ENCODE measurements at places on chromosomes 5 and 9.

DNA sequence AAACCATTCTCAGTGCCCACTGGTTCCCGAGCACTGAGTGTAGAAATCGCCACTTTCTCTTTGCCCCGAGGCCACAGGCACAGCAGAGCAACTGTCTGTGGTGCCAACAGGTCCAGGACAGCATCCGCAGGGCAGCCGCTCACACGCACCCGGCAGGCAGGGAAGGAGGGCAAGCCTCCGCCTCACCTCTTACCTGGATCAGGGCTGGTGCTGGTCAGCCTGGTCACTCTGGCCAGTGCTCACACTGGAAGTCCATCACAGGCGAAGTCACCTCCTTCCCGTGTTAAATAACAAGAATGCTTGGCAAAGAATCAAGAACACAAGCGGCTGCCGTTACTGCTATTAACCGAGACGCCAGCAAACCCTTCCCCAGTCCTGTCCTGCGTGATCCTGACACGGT lies 13.7 kb downstream of the DIPK1B start:
- no peak for DNase-seq

DNA sequence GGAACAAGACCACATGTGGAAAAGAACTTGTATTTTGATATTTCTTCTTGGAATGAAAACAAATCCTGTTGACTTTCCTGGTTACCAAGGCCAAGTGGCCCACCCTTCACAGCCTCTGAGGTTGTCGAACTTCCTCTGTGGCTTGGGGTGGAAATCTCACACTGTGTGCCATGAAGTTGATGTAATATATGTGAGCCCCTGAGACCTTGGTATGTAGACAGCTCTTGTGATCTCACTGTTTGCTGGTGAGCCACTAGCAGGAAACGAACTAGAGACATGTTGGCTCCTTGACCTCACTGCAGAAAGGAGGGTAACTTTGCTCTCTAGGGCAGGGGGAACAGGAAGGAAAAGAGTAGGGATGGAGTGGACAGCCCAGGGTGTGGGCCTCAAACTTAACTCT lies 159.4 kb downstream of the ARHGAP26 start:
- no peak for DNase-seq

- DNase-seq, result peak; percentile 7
Observed at GRCh38 chr5:80082731-80083100, 47.6 kb downstream of the THBS4 start.

GRCh38 chr9:34578241-34579103 lies 11.1 kb downstream of the CNTFR start:
- DNase-seq, result no peak
